ENCODE measurements at places on chromosomes 1 and 21. TPM values are rescaled to one million over a fixed set of nuclear protein-coding genes. Genes with fewer than 3 reads are reported as not detected.

Gene LRRC3
- total RNA-seq = 15.2 TPM

Gene GRHL3
- 0.26 TPM for total RNA-seq

Gene PROK1
- total RNA-seq = not detected

Gene TNNT2
- 0.18 TPM for total RNA-seq

Gene UTS2
- total RNA-seq = not detected

Gene TDRD5
- not detected for total RNA-seq

Gene CLCNKA
- total RNA-seq = not detected

Gene OR2T33
- total RNA-seq = not detected

Gene KRTAP19-5
- total RNA-seq = not detected

Gene PDPN
- 0.59 TPM for total RNA-seq

Gene ZFP69B
- total RNA-seq = 1.5 TPM

Gene HTR6
- not detected for total RNA-seq

Gene SLC39A1
- total RNA-seq = 63.6 TPM

Gene MCOLN3
- 0.26 TPM for total RNA-seq

Gene ELF3
- 28.5 TPM for total RNA-seq

Gene RIPK4
- 10.3 TPM for total RNA-seq

Gene ZSWIM5
- 0.18 TPM for total RNA-seq

Gene LRRIQ3
- total RNA-seq = 2.3 TPM

Gene GNL2
- total RNA-seq = 25.6 TPM

Gene EDARADD
- total RNA-seq = 0.26 TPM

Gene CSMD2
- total RNA-seq = under 0.01 TPM

Gene HOOK1
- total RNA-seq = 18.7 TPM

Gene DENND4B
- 26.8 TPM for total RNA-seq

Gene TP53BP2
- 14.8 TPM for total RNA-seq

Gene RSPH1
- total RNA-seq = not detected

Gene RAB29
- total RNA-seq = 20.2 TPM

Gene WRAP73
- total RNA-seq = 9.1 TPM

Gene SPAG17
- total RNA-seq = not detected

Gene SELE
- total RNA-seq = 3.1 TPM

Gene SV2A
- 0.12 TPM for total RNA-seq

Gene KRTAP21-2
- not detected for total RNA-seq
